Sciatic nerve (tissue), 2 donors: ENCODE measurements at places on chromosomes 4 and X.
A peak's percentile ranks its signal among the peaks of the same experiment; 100 is the strongest.

DNA sequence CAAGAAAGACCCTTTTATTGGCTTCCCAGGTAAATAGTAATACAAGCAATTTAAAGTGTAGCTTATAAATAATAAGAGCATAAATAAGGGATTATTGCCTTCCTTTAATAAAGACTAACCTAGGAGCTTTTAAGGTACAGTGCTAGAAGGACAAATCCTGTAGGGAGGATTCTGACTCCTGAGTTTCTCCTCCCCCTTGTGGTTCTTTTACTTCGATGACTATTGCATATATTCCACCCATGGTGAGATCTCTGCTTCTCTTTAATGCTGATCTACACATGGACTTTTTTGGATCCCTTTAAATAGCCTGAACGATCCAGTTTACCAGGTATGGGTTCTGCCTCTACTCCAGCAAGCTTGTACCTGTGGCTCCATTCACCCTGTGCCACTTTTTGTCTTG lies 2.5 kb downstream of the GALNT7 start:
- no peak for DNase-seq

GRCh38 chr4:183362916-183363542 lies 40.8 kb upstream of the CLDN24 start:
- DNase-seq = peak; percentile 19

GRCh38 chr4:153296040-153296823 lies 48.3 kb upstream of the MND1 start:
- no peak for DNase-seq

DNA sequence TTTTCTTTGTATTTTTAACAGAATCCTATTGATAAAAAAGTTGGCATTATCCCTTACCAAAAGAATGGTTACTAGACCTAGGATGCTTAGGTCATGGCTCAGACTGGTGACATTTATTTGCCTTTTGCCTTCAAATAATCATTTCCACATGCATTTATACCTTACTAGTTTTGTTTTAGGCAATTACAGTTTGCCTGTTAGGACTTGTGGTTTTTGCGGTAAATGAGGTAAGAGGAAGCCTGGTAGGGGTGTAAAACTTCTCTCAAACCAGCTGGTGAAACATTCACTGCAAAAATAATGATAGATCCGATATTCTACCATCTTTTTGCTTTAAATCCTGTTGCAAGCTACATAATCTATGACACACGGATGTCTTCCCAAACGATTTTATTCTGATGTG lies 12.1 kb downstream of the LAMP2 start:
- DNase-seq = no peak

DNA sequence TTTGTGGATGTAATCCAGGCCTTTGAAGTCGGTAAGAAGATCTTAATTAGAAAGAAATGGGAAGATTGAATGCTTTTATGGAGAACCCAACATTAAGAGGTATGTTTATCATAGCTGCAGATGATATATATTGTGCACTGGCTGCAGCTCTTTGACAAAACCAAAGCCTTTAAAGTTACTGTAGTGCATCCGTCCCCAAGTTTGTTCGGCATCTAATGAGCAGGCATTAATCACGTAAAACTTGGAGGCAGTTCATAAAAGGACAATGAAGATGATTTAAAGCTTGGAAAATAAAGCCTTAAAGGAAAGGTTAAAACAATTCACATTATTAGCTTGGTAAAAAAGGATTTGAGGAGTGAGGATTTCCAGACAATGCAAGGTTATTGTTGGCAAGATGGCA lies 150.8 kb upstream of the ARX start:
- no peak for DNase-seq

- no peak for DNase-seq
Observed at GRCh38 chrX:39477031-39477761, 620.6 kb downstream of the BCOR start.

DNA sequence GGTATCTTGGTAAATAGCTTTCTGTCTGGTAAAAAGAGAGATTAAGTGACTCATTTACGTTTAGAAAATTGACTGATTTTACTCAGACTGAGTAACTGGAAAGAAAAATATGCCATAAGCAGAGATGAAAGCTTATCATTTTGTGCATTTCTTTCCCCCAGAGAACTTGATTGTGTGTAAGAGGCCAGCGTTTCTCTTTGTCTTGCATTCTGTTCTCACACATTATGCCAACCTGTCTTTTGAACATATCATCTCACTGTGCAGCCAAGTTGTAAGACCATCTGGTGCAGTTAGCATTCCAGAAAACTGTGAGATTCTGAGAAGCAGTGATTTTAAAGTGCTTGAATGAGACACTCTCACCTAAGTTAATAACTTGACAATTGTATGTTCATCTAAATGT lies 651.3 kb downstream of the TECRL start:
- no peak for DNase-seq

GRCh38 chrX:110341189-110342035 lies 17.2 kb upstream of the RTL9 start:
- DNase-seq = no peak

GRCh38 chr4:13452927-13453579 lies 31.1 kb downstream of the RAB28 start:
- no peak for DNase-seq

GRCh38 chr4:55507612-55508011 lies 39.1 kb downstream of the CLOCK start:
- DNase-seq = no peak

- DNase-seq = no peak
Observed at GRCh38 chrX:7109838-7110793, 37.4 kb upstream of the STS start.

DNA sequence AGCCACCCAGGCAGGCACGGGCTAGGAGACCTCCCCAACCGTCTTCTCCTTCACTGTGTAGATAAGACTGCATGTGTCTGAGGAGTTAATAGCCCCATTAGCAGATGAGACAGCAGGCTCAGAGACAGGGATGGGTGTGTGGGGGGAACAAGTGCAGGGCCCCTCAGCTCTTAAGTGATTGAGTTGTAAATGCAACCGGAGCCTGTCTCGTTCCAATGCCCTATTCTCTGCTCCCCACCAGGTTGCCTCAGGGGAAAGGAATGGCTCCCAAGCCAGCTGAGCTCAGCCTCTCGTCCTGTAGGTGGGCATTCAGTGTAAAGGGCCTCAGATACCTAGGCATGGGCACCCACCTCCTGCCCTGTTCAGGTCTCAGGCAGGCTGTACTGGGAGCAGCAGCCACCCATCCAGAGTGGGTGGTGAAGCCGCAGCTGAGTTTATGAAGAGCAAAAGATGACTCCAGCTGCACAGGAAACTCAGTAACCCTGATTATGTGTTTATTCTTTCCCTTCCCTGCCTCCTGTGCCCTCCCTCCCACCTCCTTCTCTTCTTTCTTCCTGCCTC lies 87.3 kb downstream of the PJA1 start:
- peak; percentile 25 for DNase-seq
